ENCODE measurements at places on chromosomes 11 and 22. TPM values are rescaled to one million over a fixed set of nuclear protein-coding genes. Genes with fewer than 3 reads are reported as not detected.

The GLB1L2 gene
- polyA plus RNA-seq = not detected

The POU2F3 gene
- polyA plus RNA-seq = not detected

The INS gene
- polyA plus RNA-seq = not detected

The AQP11 gene
- polyA plus RNA-seq = 0.80 TPM

The OR6T1 gene
- not detected for polyA plus RNA-seq

The ATG16L2 gene
- 9.7 TPM for polyA plus RNA-seq

The OR51I1 gene
- polyA plus RNA-seq = not detected

The CBLIF gene
- not detected for polyA plus RNA-seq

Measured in GM23248 (cell line).